ENCODE measurements at places on chromosomes 7 and 10. TPM values are rescaled to one million over a fixed set of nuclear protein-coding genes. Genes with fewer than 3 reads are reported as not detected.

The TRIM74 gene
- not detected for polyA plus RNA-seq

The GRID2IP gene
- polyA plus RNA-seq, result not detected

The PLAU gene
- 9.6 TPM for polyA plus RNA-seq

The MSMB gene
- not detected for polyA plus RNA-seq

The OR13A1 gene
- polyA plus RNA-seq, result not detected

The CUBN gene
- polyA plus RNA-seq, result 1.5 TPM

The ARHGAP22 gene
- 15.1 TPM for polyA plus RNA-seq

The TLX1 gene
- polyA plus RNA-seq, result not detected

The TMEM26 gene
- polyA plus RNA-seq, result 1.3 TPM

The RSPH10B gene
- polyA plus RNA-seq, result not detected

The ABCB4 gene
- 0.43 TPM for polyA plus RNA-seq

The ASAH2 gene
- 0.08 TPM for polyA plus RNA-seq

The SH2B2 gene
- polyA plus RNA-seq, result 0.50 TPM

The TMEM196 gene
- polyA plus RNA-seq, result not detected

The NANOS1 gene
- polyA plus RNA-seq, result 1.3 TPM

The SPDYE5 gene
- polyA plus RNA-seq, result not detected

The APBB1IP gene
- 0.82 TPM for polyA plus RNA-seq

The ELMO1 gene
- polyA plus RNA-seq, result 1.8 TPM

The ENTPD1 gene
- polyA plus RNA-seq, result 18.2 TPM

The VWDE gene
- polyA plus RNA-seq, result not detected

The ZNF786 gene
- 3.4 TPM for polyA plus RNA-seq

The VPS50 gene
- 7.9 TPM for polyA plus RNA-seq

The SLC25A40 gene
- polyA plus RNA-seq, result 9.3 TPM

The ALOX5 gene
- 3.2 TPM for polyA plus RNA-seq

The GPR146 gene
- 2.2 TPM for polyA plus RNA-seq

The CTBP2 gene
- 32.4 TPM for polyA plus RNA-seq

The RSU1 gene
- polyA plus RNA-seq, result 98.8 TPM

The CYP2C8 gene
- polyA plus RNA-seq, result 0.59 TPM

The ATP6V0A4 gene
- polyA plus RNA-seq, result not detected

The FAM204A gene
- polyA plus RNA-seq, result 117 TPM

The FAM25A gene
- polyA plus RNA-seq, result not detected
